MG63 (cell line): ENCODE measurements at places on chromosomes 1 and 21. TPM values are rescaled to one million over a fixed set of nuclear protein-coding genes. Genes with fewer than 3 reads are reported as not detected.

The IL22RA1 gene
- 0.86 TPM in 1 of 2 replicates, not detected in the other for total RNA-seq

- DNase-seq: no peak
These were observed 50.8 kb upstream of the WNT2B start for GRCh38 chr1:112457955-112458354.

GRCh38 chr1:232305050-232305449 is 324.9 kb downstream of the SIPA1L2 start:
- no peak for DNase-seq

GRCh38 chr1:158898722-158899121 is 32.6 kb upstream of the PYHIN1 start:
- DNase-seq: no peak

DNA sequence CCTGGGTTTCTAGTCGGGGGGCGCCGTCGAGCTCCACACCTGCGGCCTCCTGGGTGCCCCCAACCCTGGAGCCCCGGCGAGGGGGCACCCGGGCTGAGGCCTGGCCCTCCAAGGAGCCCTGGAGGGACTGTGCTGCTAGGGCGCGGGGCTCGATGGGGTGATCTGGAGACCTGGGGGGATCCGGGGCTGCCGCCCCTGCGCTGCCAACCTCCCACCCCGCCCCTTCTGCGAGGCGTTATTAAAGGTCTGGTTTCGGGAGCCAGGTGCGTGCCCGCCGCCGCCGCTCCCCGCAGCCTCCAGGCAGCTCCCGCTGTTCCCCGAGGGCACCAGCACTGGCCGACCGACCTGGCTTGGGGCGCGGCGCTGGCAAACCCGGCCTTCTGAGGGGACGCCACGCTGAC is 746 bp upstream of the POFUT2 start:
- DNase-seq: no peak

The TNFRSF4 gene
- total RNA-seq: not detected in 2 replicates

The CNR2 gene
- total RNA-seq: not detected in 2 replicates

- DNase-seq: no peak
These were observed 26.8 kb upstream of the COL6A2 start for GRCh38 chr21:46071082-46071481.

DNA sequence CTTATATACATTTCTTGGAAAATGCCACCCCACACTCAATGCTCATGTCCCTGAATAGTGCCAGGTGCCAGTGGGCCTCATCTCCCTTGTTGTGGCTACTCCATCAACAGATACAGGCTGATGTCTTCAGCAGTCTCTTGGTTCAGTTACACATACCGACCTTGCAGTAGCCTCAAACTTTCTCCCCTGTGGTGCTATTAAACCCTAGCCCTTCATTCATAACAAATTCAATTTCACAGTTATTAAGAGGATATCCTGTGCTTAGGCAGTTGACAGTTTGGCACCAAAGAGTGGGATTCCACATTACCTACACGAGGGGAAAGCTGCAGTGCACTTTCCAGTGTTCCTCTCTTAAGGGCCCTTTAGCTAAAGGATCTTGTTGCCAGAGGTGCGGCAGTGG is 35.9 kb upstream of the CAMK1G start:
- no peak for DNase-seq

DNA sequence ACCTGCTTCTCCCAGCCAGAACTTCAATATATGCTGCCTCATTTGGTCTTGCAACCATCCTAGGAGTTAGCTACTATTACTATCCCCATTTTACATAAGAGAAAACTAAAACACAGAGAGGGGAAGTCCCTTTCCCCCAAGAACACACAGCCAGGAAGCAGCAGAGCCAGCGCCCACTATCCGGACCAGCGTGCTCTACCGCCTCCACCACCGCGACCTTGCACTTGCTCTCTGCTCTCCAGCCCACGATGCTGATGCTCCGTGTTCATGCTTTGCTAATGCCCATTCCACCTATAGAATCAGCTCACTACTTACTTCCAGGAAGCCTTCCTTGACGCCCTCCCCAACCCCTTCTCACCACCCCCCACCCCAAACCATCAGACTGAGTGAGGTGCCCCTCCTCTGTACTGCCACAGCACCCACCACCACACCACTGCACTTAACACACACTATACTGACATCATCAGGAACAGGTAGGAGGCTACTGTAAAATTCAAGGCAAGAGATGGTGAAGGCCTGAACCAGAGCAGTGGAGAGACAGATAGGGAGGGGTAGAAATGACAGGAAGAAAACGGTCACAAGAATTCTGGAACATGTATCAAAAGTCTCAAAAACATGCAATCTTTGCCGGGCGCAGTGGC is 9.4 kb downstream of the TMEM53 start:
- DNase-seq: no peak

The PGLYRP4 gene
- total RNA-seq: not detected in 2 replicates
